ENCODE measurements at places on chromosomes 12 and 14.

GRCh38 chr14:100214770-100215083 lies 24.2 kb upstream of the YY1 start:
- DNase-seq = no peak

DNA sequence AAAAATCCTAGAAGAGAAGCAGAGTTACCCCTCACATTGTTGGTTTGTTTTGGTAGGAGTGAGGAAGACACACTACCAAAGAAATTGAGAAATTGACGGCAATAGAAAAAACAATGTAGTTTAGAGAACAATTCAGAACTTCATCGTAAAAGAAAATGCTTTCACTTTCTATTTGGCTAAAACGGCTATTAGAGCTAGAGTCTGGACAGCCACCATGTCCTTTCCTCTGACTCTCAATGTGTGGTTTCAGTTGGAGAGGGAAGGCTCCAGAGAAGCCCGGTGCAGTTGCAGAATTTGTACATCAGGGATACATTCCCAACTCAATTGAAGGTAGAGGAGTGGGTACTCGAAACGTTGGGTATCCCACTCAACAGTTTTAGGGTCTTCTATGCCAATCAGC lies 535.3 kb downstream of the GALC start:
- no peak for DNase-seq

- no peak for DNase-seq
These were observed 17.5 kb upstream of the SLCO1B3 start for GRCh38 chr12:20792971-20793370.

GRCh38 chr12:72075891-72076557 lies 137.4 kb downstream of the TPH2 start:
- DNase-seq = no peak

GRCh38 chr12:119859241-119859640 lies 17.9 kb downstream of the CIT start:
- DNase-seq = no peak

DNA sequence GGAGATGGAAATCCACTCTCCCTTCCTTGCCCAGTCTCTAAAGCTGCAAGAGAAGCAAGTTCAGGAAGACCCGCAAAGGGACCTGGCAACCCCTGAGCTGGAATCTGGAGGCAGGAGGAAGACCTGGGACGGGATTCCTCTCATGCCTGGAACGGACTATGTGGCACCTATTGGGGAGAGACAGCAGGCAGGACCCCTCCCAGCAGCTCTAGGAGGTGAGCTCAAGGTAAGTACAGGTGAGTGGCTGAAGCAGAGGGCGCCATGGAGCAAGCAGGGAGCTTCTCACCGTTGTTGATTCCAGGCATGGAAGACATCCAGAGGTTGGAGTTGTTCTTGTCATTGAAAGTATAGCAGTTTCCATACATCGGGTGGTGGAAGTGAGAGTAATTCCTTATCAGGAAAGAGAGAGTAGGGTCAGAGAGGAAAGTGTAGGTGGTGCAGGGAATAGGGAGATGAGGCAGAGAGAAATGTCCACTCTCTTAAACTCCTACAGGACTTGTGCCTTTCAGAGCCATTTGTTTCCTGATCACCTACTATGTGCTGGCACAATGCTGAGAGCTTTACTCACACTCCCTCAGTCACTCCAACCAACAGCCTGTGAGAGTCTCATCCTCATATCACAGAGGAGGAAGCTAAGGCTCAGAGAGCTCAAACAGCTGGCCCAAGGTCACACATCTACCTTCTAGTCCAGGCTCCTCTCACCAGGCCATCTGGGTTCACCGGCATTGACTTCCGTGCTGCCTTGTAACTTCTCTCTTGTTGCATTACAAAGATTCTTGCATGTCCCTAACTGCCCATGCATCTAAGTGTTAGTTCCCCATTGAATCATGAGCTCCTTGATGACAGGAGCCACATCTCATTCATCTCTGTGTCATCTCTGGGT lies 13.9 kb upstream of the TNFRSF1A start:
- DNase-seq = no peak

- DNase-seq = no peak
These were observed 105.1 kb downstream of the GCH1 start for GRCh38 chr14:54797556-54797955.
